ENCODE measurements at places on chromosomes 6 and 20.

DNA sequence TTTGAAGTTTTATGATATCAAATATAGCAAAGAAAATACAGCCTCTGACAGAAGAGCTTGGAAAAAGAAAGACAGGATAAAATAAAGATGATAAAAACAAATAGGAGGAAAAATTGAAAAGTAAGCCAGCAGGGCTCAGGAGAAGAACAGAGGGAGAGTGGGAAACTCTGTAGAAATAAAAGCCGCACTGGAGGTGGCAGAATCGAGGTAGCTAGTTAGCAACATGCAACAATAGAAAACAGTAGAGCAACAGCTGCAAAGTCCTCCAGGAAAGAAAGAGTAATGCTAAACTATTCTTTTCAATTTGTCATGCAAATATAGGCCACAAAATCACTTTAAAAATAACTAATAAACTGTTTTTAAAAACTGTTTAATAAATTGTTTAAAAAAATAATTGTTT, 28.8 kb downstream of the HBS1L start:
- DNase-seq = no peak

GRCh38 chr6:25351485-25351884, 72.3 kb downstream of the CARMIL1 start:
- no peak for DNase-seq

- DNase-seq = no peak
Observed at GRCh38 chr6:148407372-148407771, 64.7 kb downstream of the SASH1 start.

DNA sequence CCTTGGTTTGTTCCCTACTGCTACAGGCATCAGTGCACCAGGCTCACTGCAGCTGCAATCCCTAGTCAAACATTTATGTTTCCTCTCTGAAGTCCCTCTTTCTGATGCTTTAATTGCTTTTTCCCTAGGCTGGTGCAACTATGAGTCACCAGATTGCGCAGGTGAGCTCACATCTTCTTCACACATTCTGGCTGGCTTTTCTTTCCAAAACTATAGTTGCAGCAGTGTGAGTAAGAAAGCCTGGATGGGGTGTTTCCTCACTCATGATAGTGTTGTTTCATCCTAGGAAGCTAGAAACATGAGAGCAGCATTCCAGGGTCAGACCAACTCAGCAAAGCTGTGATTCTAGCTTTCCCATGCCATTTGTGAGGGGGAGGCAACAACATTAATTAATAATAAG, 296.4 kb downstream of the PAX1 start:
- DNase-seq = no peak

- DNase-seq = no peak
Observed at GRCh38 chr6:14921878-14922671, 323.8 kb upstream of the JARID2 start.

DNA sequence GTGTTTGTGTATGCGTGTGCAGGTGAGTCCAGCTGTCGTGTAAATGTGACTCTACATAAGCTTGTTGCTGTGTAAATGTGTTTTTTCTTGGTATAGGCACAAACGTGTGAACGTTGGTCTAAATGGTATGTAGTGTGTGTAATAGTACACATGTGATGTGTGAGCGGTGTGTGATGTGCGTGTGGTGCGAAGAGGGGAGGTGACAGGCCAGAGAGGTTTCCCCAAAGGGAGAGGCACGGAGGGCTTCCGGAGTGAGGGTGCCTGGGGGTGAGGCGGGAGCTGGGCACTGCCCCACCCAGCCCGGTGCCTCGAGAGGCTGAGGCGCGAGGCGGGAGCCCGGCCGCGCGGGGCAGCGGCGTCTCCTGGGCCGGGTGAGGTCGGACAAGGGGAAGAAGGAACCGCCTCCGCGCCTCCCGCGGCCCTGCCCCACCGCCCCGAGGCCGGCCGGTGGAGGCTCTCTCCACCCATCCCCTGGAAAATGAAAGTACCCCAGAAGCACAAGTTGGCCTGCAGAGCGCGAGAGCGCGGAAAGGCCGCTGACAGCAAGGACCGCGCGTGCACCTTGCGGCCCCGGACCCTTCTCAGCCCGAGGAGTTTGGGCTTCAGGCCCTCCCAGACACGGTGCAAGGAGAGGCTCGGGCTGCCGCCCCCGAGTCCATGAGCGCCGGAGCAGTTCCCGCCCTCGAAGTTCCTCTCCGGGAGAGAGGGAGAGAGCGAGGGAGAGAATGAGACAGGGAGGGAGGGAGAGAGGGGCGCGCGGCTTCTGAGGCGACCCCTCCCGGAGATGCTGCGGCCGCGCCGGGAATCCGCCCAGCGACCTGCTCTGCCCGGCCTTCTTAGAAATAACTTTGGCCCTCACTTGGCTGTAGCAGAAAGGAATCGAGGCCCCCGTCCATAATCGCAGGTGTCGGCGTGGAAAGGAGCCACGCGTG, 43.2 kb upstream of the OSTM1 start:
- DNase-seq = no peak

GRCh38 chr6:119834418-119834817, 484.9 kb upstream of the MAN1A1 start:
- no peak for DNase-seq

- DNase-seq = no peak
Observed at GRCh38 chr6:167978607-167979006, 18.9 kb upstream of the KIF25 start.

- DNase-seq = no peak
Observed at GRCh38 chr20:14865169-14865568, 527.8 kb upstream of the FLRT3 start.

DNA sequence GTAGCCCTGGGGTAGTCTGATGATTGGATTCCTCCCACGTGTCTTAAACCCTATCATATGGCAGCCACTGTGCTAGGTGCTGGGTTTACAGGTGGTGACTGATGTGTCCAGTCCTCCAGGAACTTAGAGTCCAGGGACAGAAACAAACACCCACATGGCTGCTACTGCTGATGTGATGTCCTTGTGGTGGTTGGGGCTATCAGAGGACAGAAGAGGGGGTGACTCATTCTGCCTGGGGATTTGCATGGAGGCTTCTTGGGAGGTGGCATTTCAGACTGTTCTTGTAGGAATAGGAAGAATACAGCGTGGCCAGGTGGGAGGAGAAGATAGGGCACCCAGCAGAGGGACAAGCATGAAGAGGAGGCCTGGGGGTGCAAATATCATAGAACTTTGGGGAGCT, 9.8 kb downstream of the RAET1G start:
- no peak for DNase-seq

DNA sequence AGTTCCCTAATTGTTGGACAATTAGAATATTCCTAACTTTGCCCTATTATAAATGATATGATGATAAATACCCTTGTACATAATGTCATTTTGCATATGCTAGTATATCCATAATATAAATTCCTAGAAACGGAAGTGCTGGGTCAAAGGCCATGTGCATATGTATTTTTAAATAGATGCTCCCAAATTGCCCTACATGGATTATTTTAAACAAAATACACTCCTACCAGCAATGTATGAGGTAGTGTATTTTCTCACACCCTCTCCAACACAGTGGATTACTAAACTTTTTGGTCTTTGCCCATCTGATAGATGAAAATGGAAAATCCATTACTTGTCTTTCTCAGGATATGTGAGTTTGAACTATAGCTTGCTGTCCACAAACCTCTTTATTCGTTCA, 385.1 kb upstream of the JARID2 start:
- DNase-seq = no peak

DNA sequence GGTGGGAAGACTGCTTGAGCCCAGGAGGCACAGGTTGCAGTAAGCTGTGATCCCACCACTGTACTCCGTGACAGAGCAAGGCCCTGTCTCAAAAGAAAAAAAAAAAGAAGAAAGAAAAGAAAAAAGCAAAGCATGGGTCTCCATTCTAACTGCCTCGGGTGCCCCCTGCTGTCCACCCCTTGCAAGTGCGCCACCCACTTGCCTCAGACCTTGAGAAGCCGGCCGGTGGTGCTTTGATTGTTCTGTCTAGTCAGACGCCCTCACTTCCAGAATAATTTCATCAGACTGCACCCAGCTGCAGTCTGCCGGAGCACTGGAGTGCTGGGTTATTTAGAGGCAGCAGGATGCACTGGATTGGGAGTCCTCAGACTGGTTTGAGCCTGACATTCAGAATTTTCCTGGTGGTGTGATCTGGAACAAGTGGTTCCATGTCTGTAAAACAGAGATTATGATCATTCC, 17.6 kb upstream of the TM9SF4 start:
- peak; percentile 56 for DNase-seq
